ENCODE measurements at places on chromosomes 12 and 14.

GRCh38 chr14:36022765-36023410, 153.6 kb downstream of the PTCSC3 start:
- no peak for DNase-seq

- DNase-seq, result no peak
These were observed 82.4 kb upstream of the RESF1 start for GRCh38 chr12:31876568-31877424.

DNA sequence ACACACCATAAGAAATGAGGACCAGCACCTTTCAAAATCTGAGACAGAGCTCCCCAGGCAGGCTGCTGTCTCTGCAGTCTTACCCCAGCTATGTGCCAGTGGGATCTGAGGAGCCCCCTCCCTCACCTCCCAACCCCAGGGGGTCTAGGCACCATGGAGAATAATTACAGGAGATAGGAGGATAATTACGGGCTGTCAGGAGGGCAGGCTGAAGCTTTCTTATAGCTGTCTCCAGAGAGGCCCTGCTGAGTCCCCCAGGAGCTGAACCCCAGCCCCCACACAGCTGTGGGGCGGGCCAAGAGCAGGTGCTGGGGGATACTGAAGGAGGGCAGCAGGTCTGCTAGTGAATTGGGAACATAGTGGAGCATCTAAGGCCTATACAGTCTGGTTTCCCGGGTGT, 6.8 kb downstream of the CPNE6 start:
- DNase-seq, result no peak

DNA sequence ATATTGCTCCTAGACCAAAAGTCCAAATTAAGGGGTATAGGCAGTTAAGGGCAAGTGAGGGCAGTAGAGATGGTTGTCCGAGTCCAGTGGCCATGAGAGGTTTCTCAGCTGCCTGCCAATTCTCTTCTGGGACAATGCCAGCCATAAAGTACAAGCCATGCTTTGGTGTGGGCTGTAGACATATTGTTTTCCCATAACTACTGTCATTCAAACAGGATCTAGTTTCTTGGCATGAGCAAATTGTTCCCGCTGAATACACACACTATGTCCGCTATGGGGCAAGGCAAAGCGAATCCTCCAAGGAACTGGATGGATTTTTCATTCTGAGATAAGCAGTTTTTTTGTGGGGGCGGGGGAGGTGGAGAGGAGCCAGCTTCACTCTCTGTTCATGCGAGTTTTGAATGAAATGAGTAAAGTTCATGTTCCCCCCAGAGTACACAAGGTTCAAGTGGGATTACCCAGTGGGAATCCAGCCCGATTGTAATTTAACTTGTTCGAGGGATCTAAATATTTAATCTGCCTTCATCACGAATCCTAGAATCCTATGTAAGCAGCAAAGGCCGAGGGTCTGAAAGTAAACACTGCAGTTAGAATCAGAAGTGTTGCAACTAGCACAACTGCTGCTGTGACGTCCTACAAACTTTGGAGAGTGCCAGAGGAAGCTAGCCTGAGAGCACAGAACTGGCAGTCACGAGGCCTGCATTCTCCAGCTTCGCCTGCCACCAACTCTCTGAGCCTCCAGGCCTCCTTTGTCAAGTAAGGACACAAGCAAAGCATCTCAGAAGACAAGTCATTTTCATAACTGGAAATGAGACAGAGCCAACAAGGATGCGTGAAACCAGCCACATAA, 137.0 kb downstream of the CRADD start:
- peak; percentile 35 for DNase-seq

GRCh38 chr14:81348061-81348460, 52.1 kb downstream of the STON2 start:
- DNase-seq, result no peak

GRCh38 chr12:499837-500458, 40.2 kb downstream of the B4GALNT3 start:
- DNase-seq, result no peak

Data from amygdala (tissue), 56 donors.